ENCODE measurements at places on chromosomes 12 and 14.
A peak's percentile ranks its signal among the peaks of the same experiment; 100 is the strongest.

GRCh38 chr12:78719721-78720120 is 144.9 kb upstream of the SYT1 start:
- DNase-seq = no peak

GRCh38 chr14:44291366-44291915 is 215.6 kb downstream of the FSCB start:
- DNase-seq = no peak

GRCh38 chr14:51487848-51488247 is 163.9 kb upstream of the FRMD6 start:
- DNase-seq = no peak

- DNase-seq = no peak
These were observed 184.0 kb downstream of the TMEM121 start for GRCh38 chr14:105710119-105711043.

GRCh38 chr14:77299771-77300170 is 20.9 kb downstream of the POMT2 start:
- no peak for DNase-seq

DNA sequence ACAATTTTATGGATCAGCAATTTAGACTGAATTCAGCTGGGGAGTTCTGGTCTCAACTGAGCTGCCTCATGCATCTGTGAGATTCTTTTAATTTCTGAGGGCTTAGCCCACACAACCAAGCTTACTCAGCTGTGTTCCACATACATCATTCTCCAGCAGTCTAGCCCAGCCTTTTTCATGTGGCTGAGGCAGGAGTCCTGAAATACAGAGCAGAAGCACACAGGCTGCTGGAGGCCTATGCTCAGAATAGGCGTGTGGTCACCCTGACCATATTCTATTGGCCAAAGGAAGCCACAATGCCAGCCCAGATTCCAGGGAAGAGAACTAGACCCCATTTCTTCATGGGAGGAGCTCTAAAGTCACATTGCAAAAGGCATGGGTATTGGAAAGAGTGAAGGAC is 72.3 kb upstream of the DHRS4 start:
- no peak for DNase-seq

DNA sequence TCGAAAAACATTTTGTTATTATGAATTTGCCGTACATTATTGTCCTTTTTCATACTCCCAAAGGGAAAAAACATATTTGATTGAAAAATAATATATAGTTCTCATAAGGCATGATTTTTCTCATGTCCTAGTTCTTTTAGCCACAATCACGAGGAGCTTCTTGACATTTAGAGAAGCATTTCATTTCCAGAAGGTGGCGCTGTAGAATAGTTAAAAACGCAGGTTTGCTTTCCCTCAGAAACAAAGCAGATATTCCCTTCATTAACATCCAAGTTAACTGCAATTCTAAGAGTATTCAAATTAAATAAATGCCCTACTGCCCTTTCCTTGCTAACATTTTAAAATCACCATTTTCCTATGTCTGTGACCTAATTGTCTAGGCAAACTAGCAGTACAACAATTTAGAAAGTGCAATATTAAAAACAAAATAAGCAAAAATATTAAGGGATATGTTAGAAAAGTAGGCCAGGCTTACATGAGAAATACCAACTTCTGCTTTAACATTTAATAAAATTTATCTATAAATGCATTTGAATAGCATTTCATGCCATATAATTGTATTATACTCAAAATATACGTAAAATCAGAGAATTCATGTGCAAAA is 10.9 kb upstream of the PIK3C2G start:
- peak; percentile 72 for DNase-seq

All from NCI-H2081 (cell line).